Activated CD4-positive, alpha-beta memory T cell treated with anti-CD3 and anti-CD28 coated beads, Interleukin-2, amount 10 ng/mL, durations not matched to agents 7 days and 5 days (primary cell): ENCODE measurements at places on chromosomes 12 and 14. TPM values are rescaled to one million over a fixed set of nuclear protein-coding genes. Genes with fewer than 3 reads are reported as not detected.

The TRIM9 gene
- 0.23 TPM for total RNA-seq

GRCh38 chr14:68225321-68225720, 405.7 kb downstream of the RAD51B start:
- no peak overlapping the region for H3K4me3 ChIP-seq
- no peaks in the 10 kb centered on the region for H3K36me3 ChIP-seq
- DNase-seq = no peak
- H3K27me3 ChIP-seq = no peaks in the 10 kb centered on the region
- no peak overlapping the region for H3K27ac ChIP-seq

The TBC1D30 gene
- not detected for total RNA-seq

The FAM90A1 gene
- total RNA-seq = 0.20 TPM

The OTX2 gene
- total RNA-seq = not detected

- H3K27me3 ChIP-seq = no peaks in the 10 kb centered on the region
- no peak overlapping the region for H3K27ac ChIP-seq
- H3K4me1 ChIP-seq = no peaks in the 10 kb centered on the region
- no peak overlapping the region for H3K4me3 ChIP-seq
- peak; percentile 31 for DNase-seq
Observed at GRCh38 chr12:83826112-83826511, 1086.5 kb downstream of the SLC6A15 start.

The SLC4A8 gene
- total RNA-seq = 5.2 TPM

- H3K4me3 ChIP-seq = no peak overlapping the region
- H3K27ac ChIP-seq = no peak overlapping the region
- H3K36me3 ChIP-seq = no peaks in the 10 kb centered on the region
- DNase-seq = no peak
- H3K4me1 ChIP-seq = peaks cover 38% of the 10 kb centered on the region
Observed at GRCh38 chr14:56147986-56148901, 30.0 kb downstream of the PELI2 start.

The BATF gene
- 63.0 TPM for total RNA-seq

GRCh38 chr14:93707475-93707874, 80.8 kb downstream of the PRIMA1 start:
- H3K4me3 ChIP-seq = no peak overlapping the region
- H3K4me1 ChIP-seq = no peaks in the 10 kb centered on the region
- H3K27me3 ChIP-seq = peaks cover 5% of the 10 kb centered on the region
- DNase-seq = no peak
- H3K27ac ChIP-seq = no peak overlapping the region
- no peaks in the 10 kb centered on the region for H3K36me3 ChIP-seq

DNA sequence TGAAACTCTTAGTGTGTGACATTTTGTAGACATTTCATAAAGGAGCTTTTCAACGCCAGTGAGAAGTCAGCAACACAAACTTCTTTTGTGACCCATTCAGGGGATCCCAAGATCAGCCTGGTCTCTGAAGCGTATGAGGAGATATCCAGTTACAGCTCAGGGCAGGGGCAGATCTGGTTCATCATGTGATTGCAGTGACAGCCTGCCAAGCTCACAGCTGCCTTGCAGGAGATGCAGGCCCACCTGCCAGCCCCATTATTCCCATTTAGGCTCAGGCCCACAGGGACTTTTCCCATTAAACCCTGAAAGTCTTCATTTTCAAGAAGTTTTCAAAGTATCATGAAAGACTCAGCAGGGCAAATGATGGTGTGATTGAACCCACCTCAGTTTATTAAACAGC, 38.3 kb downstream of the SRGAP1 start:
- H3K4me3 ChIP-seq = no peak overlapping the region
- peaks cover under 1% of the 10 kb centered on the region for H3K27me3 ChIP-seq
- no peaks in the 10 kb centered on the region for H3K36me3 ChIP-seq
- no peak for DNase-seq

GRCh38 chr14:101559624-101560533, 1.4 kb upstream of the DIO3 start:
- H3K27me3 ChIP-seq = peaks cover 41% of the 10 kb centered on the region
- H3K27ac ChIP-seq = no peak overlapping the region
- H3K4me1 ChIP-seq = no peaks in the 10 kb centered on the region
- peaks cover 14% of the 10 kb centered on the region for H3K36me3 ChIP-seq
- DNase-seq = no peak

- no peaks in the 10 kb centered on the region for H3K36me3 ChIP-seq
- peaks cover 8% of the 10 kb centered on the region for H3K4me1 ChIP-seq
- no peaks in the 10 kb centered on the region for H3K27me3 ChIP-seq
- DNase-seq = no peak
- H3K4me3 ChIP-seq = no peak overlapping the region
- no peak overlapping the region for H3K27ac ChIP-seq
Observed at GRCh38 chr12:131922772-131923171, 6.3 kb upstream of the PUS1 start.

DNA sequence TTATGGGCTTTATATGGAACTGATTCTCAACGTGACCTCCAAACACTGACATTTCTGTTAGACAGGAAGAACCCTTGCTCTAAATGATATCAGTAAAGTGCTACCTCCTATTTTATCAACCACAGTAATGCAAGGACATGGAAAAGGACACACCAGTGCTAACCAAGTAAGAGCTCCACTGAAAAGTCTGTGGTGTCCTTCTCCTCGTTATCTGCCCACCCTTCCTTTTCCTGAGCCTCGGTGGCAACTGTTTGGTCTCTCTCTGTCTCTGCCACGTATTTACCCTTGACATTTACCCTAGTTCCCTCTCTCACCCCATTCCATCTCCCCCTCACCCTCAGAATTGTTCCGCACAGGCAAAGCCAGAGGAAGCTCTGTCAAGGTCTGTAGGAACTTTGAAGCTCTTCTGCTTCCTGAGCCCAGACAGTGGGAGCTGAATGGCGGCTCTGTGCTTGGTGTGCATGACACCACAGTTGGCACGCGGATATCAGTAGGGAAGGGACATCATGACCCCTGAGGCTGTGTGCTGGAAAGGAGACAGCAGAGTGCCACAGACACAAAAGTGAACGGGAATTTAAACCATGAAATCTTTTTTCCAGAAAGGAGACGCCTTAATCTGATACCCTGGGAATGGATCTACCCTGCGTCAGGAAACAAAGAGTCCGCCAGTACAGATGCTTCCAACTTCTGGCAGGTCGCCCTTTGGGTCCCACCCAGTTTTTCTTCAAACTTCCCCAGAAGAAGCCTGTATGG, 50.8 kb downstream of the NTN4 start:
- no peaks in the 10 kb centered on the region for H3K36me3 ChIP-seq
- no peak overlapping the region for H3K4me3 ChIP-seq
- no peaks in the 10 kb centered on the region for H3K4me1 ChIP-seq
- H3K27me3 ChIP-seq = peaks cover 4% of the 10 kb centered on the region

GRCh38 chr12:75196865-75197264, 12.8 kb downstream of the KCNC2 start:
- no peak overlapping the region for H3K27ac ChIP-seq
- no peaks in the 10 kb centered on the region for H3K36me3 ChIP-seq
- H3K4me3 ChIP-seq = no peak overlapping the region
- H3K4me1 ChIP-seq = peaks cover 4% of the 10 kb centered on the region
- H3K27me3 ChIP-seq = peaks cover 1% of the 10 kb centered on the region

The CLEC1B gene
- not detected for total RNA-seq

GRCh38 chr12:114447274-114447716, 41.4 kb upstream of the TBX5 start:
- DNase-seq = no peak
- H3K4me3 ChIP-seq = no peak overlapping the region
- H3K27ac ChIP-seq = no peak overlapping the region
- peaks cover 69% of the 10 kb centered on the region for H3K27me3 ChIP-seq
- no peaks in the 10 kb centered on the region for H3K36me3 ChIP-seq

GRCh38 chr12:128754275-128754674, 69.5 kb downstream of the SLC15A4 start:
- no peak for DNase-seq
- no peaks in the 10 kb centered on the region for H3K36me3 ChIP-seq
- H3K27me3 ChIP-seq = no peaks in the 10 kb centered on the region
- H3K4me3 ChIP-seq = no peak overlapping the region
- no peaks in the 10 kb centered on the region for H3K4me1 ChIP-seq
- H3K27ac ChIP-seq = no peak overlapping the region

The NR1H4 gene
- total RNA-seq = not detected

DNA sequence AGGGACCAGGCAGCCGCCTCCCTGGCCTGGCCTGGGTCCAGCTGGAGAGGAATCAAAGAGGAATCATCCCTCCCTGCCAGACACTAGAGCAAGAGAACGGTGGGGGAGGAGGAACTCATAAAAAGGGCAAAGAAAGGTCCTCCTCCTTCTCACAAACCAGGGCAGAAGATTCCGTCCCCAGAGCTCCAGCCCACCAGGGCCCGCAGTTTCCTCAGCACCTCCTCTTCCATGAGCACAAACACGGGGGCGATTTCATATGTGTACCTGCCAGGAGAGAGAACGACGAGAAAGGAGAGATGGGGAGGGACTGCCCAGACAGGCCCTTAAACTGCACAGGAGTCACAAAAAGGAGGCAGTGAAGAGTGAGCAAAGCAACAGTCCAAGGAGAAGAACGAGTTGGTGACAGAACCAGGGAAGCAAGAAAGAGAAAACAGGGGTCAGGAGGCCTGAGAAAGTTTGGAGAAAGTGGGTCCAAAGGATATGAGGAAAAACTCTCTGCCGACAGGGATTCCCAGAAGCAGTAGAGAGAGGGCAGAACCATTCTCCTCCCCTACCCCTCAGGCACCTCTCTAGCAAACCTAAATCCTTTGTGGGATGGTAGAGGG, 8.7 kb upstream of the ZNF740 start:
- H3K4me3 ChIP-seq = no peak overlapping the region
- H3K27me3 ChIP-seq = no peaks in the 10 kb centered on the region
- peaks cover 10% of the 10 kb centered on the region for H3K4me1 ChIP-seq

DNA sequence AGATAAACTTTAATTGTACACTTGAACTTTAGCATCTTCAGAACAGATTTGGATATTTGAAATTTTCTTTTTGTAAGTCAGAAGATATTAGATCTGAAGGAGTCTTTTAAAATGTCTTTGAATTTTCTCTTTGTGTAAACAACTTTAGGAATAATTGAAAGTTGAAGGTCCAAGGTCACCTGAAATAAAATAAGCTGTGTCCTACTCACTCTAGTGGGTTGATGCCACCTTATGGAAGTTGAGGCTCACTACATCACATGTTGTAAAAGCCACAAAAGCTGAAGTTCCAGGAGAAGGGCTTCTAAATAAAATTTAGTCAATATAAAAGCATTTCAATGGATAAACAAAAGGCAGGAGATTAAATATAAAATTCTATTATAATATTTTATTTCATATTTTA, 122.0 kb upstream of the ATXN7L3B start:
- peaks cover 1% of the 10 kb centered on the region for H3K27me3 ChIP-seq
- no peaks in the 10 kb centered on the region for H3K4me1 ChIP-seq
- no peak overlapping the region for H3K4me3 ChIP-seq
- DNase-seq = no peak
- H3K36me3 ChIP-seq = no peaks in the 10 kb centered on the region

- DNase-seq = no peak
- H3K4me3 ChIP-seq = no peak overlapping the region
- H3K4me1 ChIP-seq = peaks cover 47% of the 10 kb centered on the region
Observed at GRCh38 chr12:53389702-53390101, 9.7 kb downstream of the SP1 start.

The RIMBP2 gene
- total RNA-seq = not detected

The DENND5B gene
- total RNA-seq = 0.81 TPM

The PTGES3 gene
- total RNA-seq = 241 TPM

GRCh38 chr12:129530984-129531383, 372.8 kb downstream of the TMEM132D start:
- H3K4me3 ChIP-seq = no peak overlapping the region
- H3K36me3 ChIP-seq = no peaks in the 10 kb centered on the region
- DNase-seq = no peak
- H3K27me3 ChIP-seq = no peaks in the 10 kb centered on the region

The RHEBL1 gene
- 15.8 TPM for total RNA-seq

- H3K27me3 ChIP-seq = no peaks in the 10 kb centered on the region
- peaks cover 2% of the 10 kb centered on the region for H3K4me1 ChIP-seq
- no peak overlapping the region for H3K4me3 ChIP-seq
- no peak for DNase-seq
- H3K36me3 ChIP-seq = peaks cover 72% of the 10 kb centered on the region
- H3K27ac ChIP-seq = no peak overlapping the region
Observed at GRCh38 chr12:66329941-66330340, 27.6 kb downstream of the HELB start.

- H3K27ac ChIP-seq = no peak overlapping the region
- no peak for DNase-seq
- no peaks in the 10 kb centered on the region for H3K27me3 ChIP-seq
- no peaks in the 10 kb centered on the region for H3K4me1 ChIP-seq
- peaks cover 5% of the 10 kb centered on the region for H3K36me3 ChIP-seq
Observed at GRCh38 chr12:93838193-93838592, 161.0 kb downstream of the CRADD start.

DNA sequence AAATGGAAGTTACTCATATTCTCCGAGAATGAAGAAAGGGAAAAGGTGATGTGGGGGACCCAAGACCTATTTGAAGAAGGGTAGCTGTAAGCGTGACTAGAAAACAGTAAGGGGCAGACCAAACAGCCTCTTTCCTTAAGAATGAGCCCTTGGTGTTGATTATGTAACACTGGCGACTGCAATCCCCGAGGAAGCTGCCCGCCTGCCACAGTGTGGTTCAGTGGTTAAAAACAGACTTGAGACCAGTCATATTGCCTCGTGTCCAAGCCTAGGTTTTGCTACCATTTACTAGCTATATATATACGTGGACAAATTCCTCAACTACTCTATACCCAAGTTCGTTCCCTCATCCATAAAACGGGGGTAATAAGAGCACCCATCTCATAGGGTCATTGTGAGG, 49.1 kb downstream of the SSPN start:
- no peak overlapping the region for H3K4me3 ChIP-seq
- peaks cover 6% of the 10 kb centered on the region for H3K27me3 ChIP-seq
- H3K4me1 ChIP-seq = no peaks in the 10 kb centered on the region
- DNase-seq = no peak
- no peak overlapping the region for H3K27ac ChIP-seq
- no peaks in the 10 kb centered on the region for H3K36me3 ChIP-seq

The KRT8 gene
- total RNA-seq = 0.33 TPM

DNA sequence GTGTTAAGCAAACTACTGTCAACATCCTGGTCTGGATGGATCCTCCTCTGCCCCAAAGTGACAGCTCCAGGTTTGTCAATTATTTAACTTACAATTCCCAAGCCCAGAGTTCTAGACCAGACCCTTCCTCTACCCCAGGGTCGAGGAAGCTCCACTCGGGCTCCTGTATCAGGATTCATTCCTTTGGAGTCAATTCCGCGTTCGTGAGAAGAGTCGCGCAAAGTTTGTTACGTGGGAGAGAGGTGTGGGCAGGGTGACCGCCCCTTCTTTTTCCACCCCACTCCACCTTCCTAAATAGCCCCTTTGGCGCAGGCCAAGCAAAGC, 479 bp downstream of the SEL1L start:
- H3K27ac ChIP-seq = peak overlapping the region; percentile 79
- peak overlapping the region; percentile 98 for H3K4me3 ChIP-seq
- no peak for DNase-seq
- no peaks in the 10 kb centered on the region for H3K27me3 ChIP-seq
- peaks cover 53% of the 10 kb centered on the region for H3K4me1 ChIP-seq
- H3K36me3 ChIP-seq = peaks cover 15% of the 10 kb centered on the region

GRCh38 chr12:79895804-79896203, 39.1 kb downstream of the PPP1R12A start:
- H3K27ac ChIP-seq = no peak overlapping the region
- H3K4me3 ChIP-seq = no peak overlapping the region
- H3K36me3 ChIP-seq = peaks cover 17% of the 10 kb centered on the region
- peaks cover 14% of the 10 kb centered on the region for H3K4me1 ChIP-seq
- no peak for DNase-seq
- no peaks in the 10 kb centered on the region for H3K27me3 ChIP-seq

The DEPDC4 gene
- total RNA-seq = 2.1 TPM

GRCh38 chr12:131028587-131029338, 75.1 kb downstream of the ADGRD1 start:
- no peaks in the 10 kb centered on the region for H3K27me3 ChIP-seq
- no peaks in the 10 kb centered on the region for H3K4me1 ChIP-seq
- no peak overlapping the region for H3K27ac ChIP-seq
- DNase-seq = no peak
